ENCODE measurements at places on chromosomes 5 and 9. TPM values are rescaled to one million over a fixed set of nuclear protein-coding genes. Genes with fewer than 3 reads are reported as not detected.
A peak's percentile ranks its signal among the peaks of the same experiment; 100 is the strongest.

GRCh38 chr5:143509758-143510221 lies 106.3 kb upstream of the NR3C1 start:
- no peak for DNase-seq
- H3K4me1 ChIP-seq, result peaks cover 14% of the 10 kb centered on the region
- H3K27ac ChIP-seq, result no peak overlapping the region
- H3K4me3 ChIP-seq, result no peak overlapping the region
- no peaks in the 10 kb centered on the region for H3K27me3 ChIP-seq
- peaks cover 3% of the 10 kb centered on the region for H3K36me3 ChIP-seq

- H3K27ac ChIP-seq, result no peak overlapping the region
- no peaks in the 10 kb centered on the region for H3K27me3 ChIP-seq
- DNase-seq, result no peak
- no peaks in the 10 kb centered on the region for H3K4me1 ChIP-seq
Measured at GRCh38 chr5:121873409-121873808, 21.7 kb downstream of the FTMT start.

GRCh38 chr5:168987543-168988300 lies 313.2 kb downstream of the SLIT3 start:
- peak overlapping the region; percentile 10 for H3K4me3 ChIP-seq
- peak overlapping the region; percentile 12 for H3K27ac ChIP-seq
- H3K27me3 ChIP-seq, result peaks cover 47% of the 10 kb centered on the region
- peak; percentile 81 for DNase-seq
- H3K4me1 ChIP-seq, result peaks cover 38% of the 10 kb centered on the region

- H3K4me3 ChIP-seq, result no peak overlapping the region
- H3K27me3 ChIP-seq, result peaks cover 20% of the 10 kb centered on the region
- H3K4me1 ChIP-seq, result peaks cover 4% of the 10 kb centered on the region
- H3K27ac ChIP-seq, result no peak overlapping the region
- H3K36me3 ChIP-seq, result no peaks in the 10 kb centered on the region
Measured at GRCh38 chr9:79395228-79395627, 176.5 kb upstream of the TLE4 start.

DNA sequence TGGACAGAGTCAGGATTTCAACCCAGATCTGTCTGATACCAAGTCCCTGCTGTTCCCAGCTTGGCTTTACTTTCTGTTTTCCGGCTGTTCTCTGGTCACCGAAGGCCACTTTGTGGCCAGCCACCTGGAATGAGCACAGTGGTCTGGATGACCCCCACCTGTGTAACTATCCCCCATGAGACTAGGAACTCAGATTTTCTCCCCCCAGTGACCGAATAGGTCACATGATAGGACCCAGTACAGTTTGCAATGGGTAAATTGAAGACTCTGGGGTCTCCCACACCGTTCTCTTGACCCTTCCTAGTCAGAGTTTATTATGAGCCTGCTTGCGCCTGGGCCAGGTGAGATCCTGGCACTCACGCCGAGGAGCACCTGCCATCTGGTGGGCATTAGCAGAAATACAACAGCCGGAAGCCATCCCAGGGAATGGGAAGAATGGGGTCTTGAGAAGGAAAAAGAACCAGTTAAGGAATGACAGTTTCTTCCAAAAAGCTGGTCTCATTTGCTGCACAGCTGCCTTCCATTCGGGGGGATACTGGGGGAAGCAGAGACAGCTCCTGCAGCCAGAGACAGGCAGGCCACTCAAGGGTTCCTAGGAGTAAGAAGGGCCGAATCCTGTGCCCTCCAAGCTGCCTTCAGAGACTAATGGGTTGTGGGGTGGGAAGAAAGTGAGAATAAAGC lies 7.1 kb downstream of the PHYHD1 start:
- H3K4me3 ChIP-seq, result peak overlapping the region; percentile 42
- H3K36me3 ChIP-seq, result no peaks in the 10 kb centered on the region
- DNase-seq, result no peak
- peak overlapping the region; percentile 60 for H3K27ac ChIP-seq

DNA sequence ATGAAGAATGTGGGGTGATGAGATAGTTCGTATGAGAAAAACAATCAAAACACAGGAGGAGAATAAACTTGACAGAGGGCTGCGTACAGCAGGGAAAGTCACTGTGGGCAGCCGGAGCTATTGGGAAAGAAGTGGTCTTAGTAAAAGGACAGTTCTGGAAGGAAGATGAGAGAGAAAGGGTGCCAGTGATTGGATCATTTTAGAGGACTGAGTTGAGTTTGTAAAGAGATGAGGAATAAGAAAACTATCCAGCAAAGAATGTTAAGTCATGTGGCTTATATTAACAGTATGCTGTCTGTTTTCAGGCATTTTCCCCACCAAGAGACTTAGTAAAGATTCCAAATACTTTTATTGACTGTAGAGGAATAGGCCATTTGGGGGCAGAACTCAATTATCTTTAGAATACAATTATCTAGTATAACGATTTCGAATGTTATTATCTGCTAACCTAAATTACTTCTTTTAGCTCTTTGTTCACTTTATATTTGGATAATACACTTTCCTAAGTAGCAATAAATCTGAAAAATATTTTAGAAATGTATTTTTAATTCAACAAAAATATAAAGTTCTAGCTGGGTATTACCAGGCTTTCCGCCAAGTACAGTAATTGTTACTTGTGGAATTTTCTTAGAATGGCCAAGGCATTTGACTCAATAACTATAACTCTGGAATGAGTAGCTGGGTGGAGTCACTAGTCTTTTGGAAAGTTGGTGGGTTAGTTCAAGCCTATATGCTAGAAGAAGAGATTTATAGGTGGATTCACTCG lies 15.5 kb upstream of the LOX start:
- DNase-seq, result no peak
- no peaks in the 10 kb centered on the region for H3K36me3 ChIP-seq

- peaks cover 64% of the 10 kb centered on the region for H3K4me1 ChIP-seq
- H3K27me3 ChIP-seq, result no peaks in the 10 kb centered on the region
- peak overlapping the region; percentile 69 for H3K4me3 ChIP-seq
- no peak for DNase-seq
- peak overlapping the region; percentile 92 for H3K27ac ChIP-seq
- H3K36me3 ChIP-seq, result peaks cover 8% of the 10 kb centered on the region
Measured at GRCh38 chr9:124590889-124591641, 83.9 kb upstream of the NR5A1 start.

DNA sequence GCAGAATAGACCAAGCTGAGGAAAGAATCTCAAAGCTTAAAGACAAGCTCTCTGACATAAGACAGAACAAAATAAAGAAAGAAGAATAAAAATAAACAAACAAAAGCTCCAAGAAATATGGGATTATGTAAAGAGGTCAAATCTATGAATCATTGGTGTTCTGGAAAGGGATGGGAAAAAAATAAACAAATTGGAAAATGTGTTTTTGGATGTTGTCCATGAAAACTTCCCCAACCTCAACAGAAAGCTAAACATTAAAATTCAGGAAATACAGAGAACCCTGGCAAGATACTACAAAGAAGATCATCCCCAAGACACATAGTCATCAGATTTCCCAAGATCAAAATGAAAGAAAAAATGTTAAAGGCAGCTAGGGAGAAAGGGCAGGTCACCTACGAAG lies 662.0 kb upstream of the CDH18 start:
- DNase-seq, result no peak
- H3K4me1 ChIP-seq, result no peaks in the 10 kb centered on the region
- H3K27me3 ChIP-seq, result no peaks in the 10 kb centered on the region

DNA sequence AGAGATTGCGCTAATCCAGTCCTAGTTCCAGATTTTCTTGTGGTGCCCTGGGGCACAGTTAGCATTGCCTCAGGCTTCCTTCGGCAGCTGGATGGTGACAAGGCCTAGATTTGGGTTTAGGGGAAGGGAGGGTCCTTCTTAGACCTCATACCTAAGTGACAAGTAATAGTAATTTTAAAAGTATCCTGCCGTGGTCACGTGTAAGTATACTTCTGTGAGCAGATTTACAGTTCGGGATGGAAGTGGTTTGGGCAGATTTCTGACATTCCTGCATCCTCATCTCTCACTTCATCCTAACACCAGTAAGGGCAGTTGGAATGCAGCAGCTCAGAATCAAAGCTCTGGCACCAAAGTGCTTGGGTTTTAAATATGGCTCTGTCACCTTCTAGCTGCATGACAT lies 71.6 kb downstream of the LRRC70 start:
- peaks cover 3% of the 10 kb centered on the region for H3K36me3 ChIP-seq
- DNase-seq, result no peak
- H3K27ac ChIP-seq, result peak overlapping the region; percentile 78
- no peak overlapping the region for H3K4me3 ChIP-seq
- H3K27me3 ChIP-seq, result no peaks in the 10 kb centered on the region
- H3K4me1 ChIP-seq, result peaks cover 22% of the 10 kb centered on the region

DNA sequence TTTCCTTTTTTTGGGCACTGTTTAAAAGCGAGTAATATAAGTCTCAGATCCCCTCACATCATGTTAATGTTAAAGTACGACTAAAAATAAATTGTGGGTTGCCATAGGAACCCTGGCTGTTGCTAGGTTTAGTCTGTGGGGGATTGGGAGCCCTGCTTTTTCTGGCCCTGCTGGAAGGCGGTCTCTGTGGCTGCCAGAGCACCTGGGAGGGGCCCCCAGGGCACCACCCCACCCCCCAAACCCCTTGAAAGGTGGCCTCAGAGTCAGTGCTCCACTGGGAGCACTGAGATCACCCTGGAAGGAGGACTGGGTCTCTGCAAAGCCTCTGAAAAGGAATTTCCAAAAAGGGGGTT lies 66.2 kb upstream of the NEURL1B start:
- H3K36me3 ChIP-seq, result no peaks in the 10 kb centered on the region
- peak overlapping the region; percentile 11 for H3K4me3 ChIP-seq
- DNase-seq, result no peak
- peaks cover 4% of the 10 kb centered on the region for H3K27me3 ChIP-seq

GRCh38 chr9:117073539-117074341 lies 341.1 kb downstream of the ASTN2 start:
- no peak overlapping the region for H3K27ac ChIP-seq
- H3K4me3 ChIP-seq, result no peak overlapping the region
- peaks cover 33% of the 10 kb centered on the region for H3K27me3 ChIP-seq
- H3K4me1 ChIP-seq, result peaks cover 16% of the 10 kb centered on the region
- DNase-seq, result no peak
- no peaks in the 10 kb centered on the region for H3K36me3 ChIP-seq

GRCh38 chr5:108432024-108432423 lies 50.1 kb upstream of the FBXL17 start:
- peaks cover 4% of the 10 kb centered on the region for H3K36me3 ChIP-seq
- peaks cover 7% of the 10 kb centered on the region for H3K27me3 ChIP-seq
- DNase-seq, result no peak
- H3K27ac ChIP-seq, result peak overlapping the region; percentile 79

- H3K4me3 ChIP-seq, result no peak overlapping the region
- peaks cover 4% of the 10 kb centered on the region for H3K27me3 ChIP-seq
- H3K36me3 ChIP-seq, result peaks cover 7% of the 10 kb centered on the region
- H3K4me1 ChIP-seq, result peaks cover 14% of the 10 kb centered on the region
Measured at GRCh38 chr5:7663808-7664207, 187.1 kb downstream of the CFAP90 start.

DNA sequence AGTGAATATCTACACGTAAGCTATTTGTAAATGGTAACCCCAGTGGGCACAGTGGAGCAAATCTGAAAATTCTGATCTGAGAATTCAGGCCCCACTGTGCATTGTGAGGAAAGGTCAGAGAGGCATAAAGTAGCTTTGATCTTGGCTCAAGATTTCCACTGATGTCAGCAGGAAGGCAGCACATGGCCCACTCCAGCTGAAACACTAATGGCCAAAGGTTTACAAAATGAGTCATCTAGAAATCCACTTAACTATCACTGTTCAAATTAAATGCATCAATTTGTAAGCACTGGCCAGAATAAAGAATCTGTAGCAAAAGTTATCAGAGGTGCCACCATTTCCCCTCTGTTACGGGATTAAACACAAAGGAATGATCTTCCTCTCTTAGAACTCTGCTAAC lies 191.6 kb downstream of the C9orf152 start:
- no peak overlapping the region for H3K27ac ChIP-seq
- no peaks in the 10 kb centered on the region for H3K27me3 ChIP-seq
- H3K36me3 ChIP-seq, result peaks cover 4% of the 10 kb centered on the region
- no peak overlapping the region for H3K4me3 ChIP-seq
- DNase-seq, result no peak
- H3K4me1 ChIP-seq, result peaks cover 8% of the 10 kb centered on the region

DNA sequence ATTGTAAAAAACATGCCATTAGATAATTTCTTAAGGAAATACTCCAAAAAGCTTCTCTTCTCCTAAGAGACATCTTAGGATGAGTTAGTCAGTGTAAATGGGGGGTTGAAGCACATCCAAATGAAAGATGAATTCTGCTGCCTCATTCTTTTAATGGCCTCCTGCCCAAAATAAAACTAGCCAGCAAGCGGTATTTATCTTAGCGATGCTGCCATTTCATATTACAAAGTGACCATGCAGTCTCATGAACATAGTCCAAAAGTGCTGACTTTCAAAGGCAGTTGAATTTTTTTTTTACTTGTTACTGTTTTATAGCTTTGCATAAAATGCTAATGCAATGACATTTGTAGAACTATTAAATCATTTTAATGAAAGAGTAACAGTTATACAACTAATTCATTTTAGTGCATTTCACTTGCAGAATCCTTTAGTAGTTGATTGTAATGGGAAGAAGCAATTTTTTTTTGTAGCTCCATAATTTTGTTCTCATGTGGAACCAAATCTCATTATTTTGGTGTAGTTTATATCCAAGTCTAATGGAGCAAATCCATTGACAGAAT lies 151.5 kb downstream of the CAVIN4 start:
- no peaks in the 10 kb centered on the region for H3K27me3 ChIP-seq
- DNase-seq, result no peak
- peaks cover 4% of the 10 kb centered on the region for H3K4me1 ChIP-seq

- no peak for DNase-seq
- peaks cover 61% of the 10 kb centered on the region for H3K27me3 ChIP-seq
- H3K4me1 ChIP-seq, result peaks cover 4% of the 10 kb centered on the region
Measured at GRCh38 chr5:80963966-80964481, 3.9 kb downstream of the RASGRF2 start.

GRCh38 chr5:167982-168660 lies 23.2 kb upstream of the LRRC14B start:
- no peaks in the 10 kb centered on the region for H3K27me3 ChIP-seq
- H3K4me1 ChIP-seq, result peaks cover 4% of the 10 kb centered on the region
- no peak for DNase-seq
- H3K4me3 ChIP-seq, result no peak overlapping the region
- no peak overlapping the region for H3K27ac ChIP-seq
- H3K36me3 ChIP-seq, result peaks cover 10% of the 10 kb centered on the region

CCDC171 gene
- total RNA-seq, result 7.4 TPM

PIP5KL1 gene
- 5.8 TPM for total RNA-seq

BTNL8 gene
- total RNA-seq, result 0.87 TPM

PCDHGA7 gene
- total RNA-seq, result 0.31 TPM

FOXD4L5 gene
- total RNA-seq, result not detected

LCN1 gene
- not detected for total RNA-seq

UGT3A2 gene
- 0.86 TPM for total RNA-seq

PCDHAC2 gene
- total RNA-seq, result 2.7 TPM

RHOBTB3 gene
- 76.3 TPM for total RNA-seq

F2RL1 gene
- total RNA-seq, result 10.9 TPM

CAMK2A gene
- total RNA-seq, result 0.26 TPM

All from type B pancreatic cell (in vitro differentiated cells).